H7 (cell line): ENCODE measurements at places on chromosomes 7 and 10.
A peak's percentile ranks its signal among the peaks of the same experiment; 100 is the strongest.

DNA sequence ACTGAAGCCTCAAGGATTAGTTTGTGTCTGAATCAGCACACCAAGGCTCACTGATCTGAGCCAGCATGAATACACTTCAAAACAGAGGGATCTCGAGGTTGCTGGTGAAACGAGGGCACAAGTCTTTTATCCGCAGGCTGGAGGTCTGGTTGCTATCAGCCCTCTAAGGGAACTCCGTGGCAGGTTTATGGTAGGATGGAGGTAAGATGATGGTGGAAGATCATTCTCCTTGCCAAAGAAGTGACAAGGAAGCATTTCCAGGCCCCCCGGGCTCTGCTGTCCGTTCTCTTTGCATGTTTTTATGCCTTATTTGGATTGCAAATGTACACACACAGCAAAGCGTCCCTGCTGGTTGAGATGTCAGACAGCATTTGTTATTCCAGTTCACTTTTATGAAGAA is 268.3 kb downstream of the ARHGAP12 start:
- DNase-seq = no peak

DNA sequence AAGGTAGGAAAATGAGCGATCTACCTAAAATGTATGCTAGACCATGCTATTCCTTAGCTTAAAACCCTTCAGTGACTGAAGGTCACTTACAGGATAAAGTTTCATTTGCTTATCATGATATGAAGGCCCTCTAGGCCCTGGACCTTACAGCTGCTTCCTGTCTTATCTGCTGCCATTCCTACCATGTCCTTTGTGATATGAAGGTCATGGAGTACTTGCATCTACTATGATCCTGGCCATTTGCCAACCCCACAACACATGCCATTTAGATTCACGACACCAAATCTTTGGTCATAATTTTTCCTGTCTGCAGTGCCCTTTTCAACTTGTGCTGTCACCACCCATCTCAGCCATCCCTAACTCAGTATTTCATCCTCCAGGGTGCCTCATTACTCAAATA is 181.8 kb upstream of the MDFIC start:
- DNase-seq = no peak

- no peak for DNase-seq
These were observed 26.0 kb downstream of the BNIP3 start for GRCh38 chr10:131955591-131956340.

- no peak for DNase-seq
These were observed 6.5 kb downstream of the C10orf95 start for GRCh38 chr10:102444851-102445250.

DNA sequence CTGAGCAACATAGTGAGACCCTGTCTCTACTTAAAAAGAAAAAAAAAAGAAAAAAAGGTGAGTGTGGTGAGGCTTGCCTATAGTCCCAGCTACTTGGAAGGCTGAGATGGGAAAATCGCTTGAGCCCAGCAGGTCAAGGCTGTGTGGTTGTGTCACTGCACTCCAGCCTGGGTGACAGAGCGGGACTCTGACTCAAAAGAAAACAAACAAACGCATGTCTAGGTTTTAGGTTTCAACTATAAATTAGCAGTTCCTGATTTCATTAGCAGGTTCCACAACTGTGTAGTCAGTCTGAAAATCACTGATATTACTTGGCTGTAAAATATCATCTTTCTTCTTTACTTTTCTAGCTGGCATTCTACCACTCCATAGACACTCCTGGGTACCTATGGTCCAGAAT is 155.7 kb upstream of the HGF start:
- no peak for DNase-seq

- no peak for DNase-seq
These were observed at the start of gene PTPN12 for GRCh38 chr7:77537136-77537777. Gene PTPN12 (plus strand): TSS chr7:77537295. CDS start chr7:77537547, 252 bp downstream.

DNA sequence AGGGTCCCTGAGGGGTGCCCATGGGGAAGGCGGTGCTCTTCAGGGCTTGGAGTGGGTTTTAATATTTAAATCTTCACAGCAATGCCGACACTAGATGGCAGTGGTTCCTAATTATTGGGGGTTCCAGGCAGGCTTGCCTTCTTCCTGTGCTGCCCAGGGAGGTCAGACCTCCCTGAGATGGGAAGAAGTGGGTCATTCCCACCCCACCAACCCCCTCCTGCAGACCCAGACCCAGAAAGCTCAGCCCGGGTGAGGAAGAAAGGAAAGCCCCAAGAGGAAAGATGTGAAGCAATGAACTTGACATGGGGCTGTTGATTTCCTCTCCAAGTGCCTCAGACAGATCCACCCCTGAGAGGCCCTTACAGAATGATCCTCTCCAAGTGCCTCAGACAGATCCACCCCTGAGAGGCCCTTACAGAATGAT is 85.1 kb upstream of the LANCL2 start:
- peak; percentile 83 for DNase-seq

DNA sequence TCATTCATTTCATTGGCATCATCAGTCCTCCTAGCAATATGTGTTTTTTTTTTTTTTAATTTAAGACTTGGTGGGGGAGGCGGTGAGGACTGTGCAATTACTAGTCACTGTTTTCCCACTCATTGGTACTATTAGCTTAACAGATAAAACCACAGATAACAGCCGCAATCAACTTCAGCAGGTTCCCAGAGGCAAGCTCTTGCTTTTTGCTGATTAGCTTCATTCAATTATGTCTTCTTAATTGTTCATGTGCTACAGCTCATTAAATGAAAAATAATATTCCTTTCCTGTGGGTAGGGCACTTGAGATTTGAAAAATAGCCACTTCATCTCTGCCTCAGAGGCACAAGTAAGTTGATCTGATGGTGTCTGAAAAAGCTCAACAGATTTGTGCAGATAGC is 215.5 kb downstream of the PCDH15 start:
- DNase-seq = no peak

DNA sequence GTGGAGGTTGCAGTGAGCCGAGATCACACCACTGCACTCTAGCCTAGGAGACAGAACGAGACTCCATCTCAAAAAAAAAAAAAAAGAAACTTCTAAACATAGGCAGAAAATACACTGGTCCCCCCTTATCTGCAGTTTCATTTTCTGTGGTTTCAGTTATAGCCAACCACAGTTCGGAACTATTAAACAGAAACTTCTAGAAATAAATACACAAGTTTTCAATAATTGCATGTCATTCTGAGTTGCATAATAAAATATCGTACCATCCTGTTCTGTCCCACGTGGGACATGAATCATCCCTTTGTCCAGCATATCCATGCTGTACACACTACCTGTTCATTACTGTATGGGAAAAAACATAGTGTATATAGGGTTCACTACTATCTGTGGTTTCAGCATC is 8.0 kb downstream of the XRCC2 start:
- no peak for DNase-seq

GRCh38 chr7:74173491-74173865 is 678 bp upstream of the EIF4H start:
- no peak for DNase-seq

DNA sequence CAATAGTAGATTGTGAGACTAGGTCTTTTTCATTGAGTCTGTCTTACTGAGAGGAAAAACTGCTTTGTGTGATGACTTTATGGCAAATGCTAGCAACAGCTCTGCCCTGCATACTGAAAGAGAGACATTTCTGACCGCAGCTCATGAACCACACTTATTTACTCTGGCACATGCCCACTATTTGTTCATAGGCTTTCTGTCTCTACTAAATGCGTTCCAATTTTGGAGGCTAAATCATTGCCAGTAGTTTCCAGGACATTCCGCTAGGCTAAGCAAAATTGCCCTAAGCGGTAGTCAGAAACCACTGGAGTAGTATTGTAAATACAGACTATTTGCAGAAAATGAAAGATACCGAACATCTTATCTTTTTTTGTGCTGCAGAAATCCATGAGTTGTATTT is 55.6 kb upstream of the DLX6 start:
- DNase-seq = no peak

- no peak for DNase-seq
These were observed 4.8 kb upstream of the CPXM2 start for GRCh38 chr10:123896246-123896927.

GRCh38 chr7:24026351-24026750 is 257.6 kb upstream of the NPY start:
- DNase-seq = no peak

DNA sequence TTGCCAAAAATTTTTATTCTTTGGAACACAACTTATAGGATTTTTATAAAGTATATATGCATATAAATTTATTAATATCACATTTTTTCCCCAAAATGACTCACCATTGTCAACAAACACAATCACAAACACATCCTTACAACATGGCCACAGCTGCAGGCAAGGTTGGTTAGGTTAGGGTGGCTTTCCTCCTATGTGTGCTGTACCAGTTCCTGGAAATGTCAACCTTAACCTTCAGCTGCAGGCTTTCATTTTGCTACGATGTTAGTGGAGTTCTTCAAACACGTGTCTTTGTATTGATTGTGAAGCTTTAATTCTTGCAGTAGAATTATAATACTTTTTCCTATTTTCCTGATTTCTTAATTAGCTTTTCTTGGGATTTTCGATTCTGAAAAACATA is 185.8 kb downstream of the PTEN start:
- DNase-seq = no peak

DNA sequence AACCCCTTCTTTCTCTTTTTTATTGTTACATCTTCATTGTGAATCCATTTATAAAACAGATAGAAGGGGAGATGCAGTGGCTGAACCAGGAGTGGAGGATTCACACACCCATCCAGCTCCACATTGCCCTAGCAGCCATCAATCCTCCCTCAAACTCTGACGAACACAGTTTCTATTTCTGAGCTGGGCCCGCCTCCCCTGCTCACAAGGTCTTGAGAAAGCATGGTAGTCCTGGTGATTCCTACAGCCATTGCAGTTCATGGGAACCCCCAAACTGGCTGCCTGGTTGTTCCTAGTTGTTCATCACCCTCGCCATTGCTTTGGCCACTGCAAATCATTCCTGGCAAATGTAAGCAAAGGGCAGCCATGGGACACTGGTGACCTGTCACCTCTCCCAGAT is 258.5 kb upstream of the AOAH start:
- DNase-seq = no peak

DNA sequence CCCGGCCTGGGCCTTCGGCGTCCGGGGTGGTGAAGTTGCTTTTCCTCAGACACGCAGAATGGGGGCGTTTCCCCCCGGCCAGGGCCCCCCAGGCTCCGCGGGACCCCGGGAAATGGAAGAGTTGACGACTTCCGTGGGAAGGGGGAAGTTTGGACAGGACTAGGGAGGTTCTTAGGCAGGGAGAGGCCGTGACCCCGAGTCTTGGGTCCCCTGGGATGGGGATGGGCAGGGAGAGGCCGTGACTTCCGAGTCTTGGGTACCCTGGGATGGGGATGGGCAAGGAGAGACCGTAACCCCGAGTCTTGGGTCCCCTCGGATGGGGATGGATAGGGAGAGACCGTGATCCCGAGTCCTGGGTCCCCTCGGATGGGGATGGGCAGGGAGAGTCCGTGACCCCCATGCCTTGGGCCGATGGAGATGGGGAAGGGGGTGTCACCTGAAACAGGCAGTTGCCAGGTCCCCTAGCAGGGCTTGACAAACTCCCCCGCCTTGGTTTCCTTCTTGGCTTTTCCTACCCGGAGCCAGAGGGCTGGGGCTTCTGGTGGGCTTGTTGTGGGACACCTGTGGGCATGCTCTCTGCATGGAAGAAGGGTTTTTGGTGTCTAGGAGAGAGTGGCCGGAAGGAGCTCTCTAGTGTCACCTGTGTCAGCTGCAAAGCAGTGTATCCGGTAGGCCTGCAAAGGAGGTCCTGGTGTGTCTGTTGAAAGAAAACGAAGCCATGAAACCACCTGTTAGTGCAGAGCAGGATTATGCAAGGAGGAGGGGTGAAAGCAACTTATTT is 1.1 kb downstream of the TRRAP start:
- peak; percentile 48 for DNase-seq

- no peak for DNase-seq
These were observed 348.8 kb downstream of the RNLS start for GRCh38 chr10:88234297-88234696.

- no peak for DNase-seq
These were observed 35.6 kb downstream of the ANKMY2 start for GRCh38 chr7:16609842-16610450.

- DNase-seq = peak; percentile 22
These were observed 34.9 kb downstream of the CALML3 start for GRCh38 chr10:5559642-5560141.

- DNase-seq = peak; percentile 33
These were observed 7.9 kb downstream of the NXPH1 start for GRCh38 chr7:8441106-8441965.

- DNase-seq = no peak
These were observed 129.6 kb downstream of the NPSR1 start for GRCh38 chr7:34787586-34787985.

- no peak for DNase-seq
These were observed 1.7 kb upstream of the HOXA13 start for GRCh38 chr7:27201580-27202017.

DNA sequence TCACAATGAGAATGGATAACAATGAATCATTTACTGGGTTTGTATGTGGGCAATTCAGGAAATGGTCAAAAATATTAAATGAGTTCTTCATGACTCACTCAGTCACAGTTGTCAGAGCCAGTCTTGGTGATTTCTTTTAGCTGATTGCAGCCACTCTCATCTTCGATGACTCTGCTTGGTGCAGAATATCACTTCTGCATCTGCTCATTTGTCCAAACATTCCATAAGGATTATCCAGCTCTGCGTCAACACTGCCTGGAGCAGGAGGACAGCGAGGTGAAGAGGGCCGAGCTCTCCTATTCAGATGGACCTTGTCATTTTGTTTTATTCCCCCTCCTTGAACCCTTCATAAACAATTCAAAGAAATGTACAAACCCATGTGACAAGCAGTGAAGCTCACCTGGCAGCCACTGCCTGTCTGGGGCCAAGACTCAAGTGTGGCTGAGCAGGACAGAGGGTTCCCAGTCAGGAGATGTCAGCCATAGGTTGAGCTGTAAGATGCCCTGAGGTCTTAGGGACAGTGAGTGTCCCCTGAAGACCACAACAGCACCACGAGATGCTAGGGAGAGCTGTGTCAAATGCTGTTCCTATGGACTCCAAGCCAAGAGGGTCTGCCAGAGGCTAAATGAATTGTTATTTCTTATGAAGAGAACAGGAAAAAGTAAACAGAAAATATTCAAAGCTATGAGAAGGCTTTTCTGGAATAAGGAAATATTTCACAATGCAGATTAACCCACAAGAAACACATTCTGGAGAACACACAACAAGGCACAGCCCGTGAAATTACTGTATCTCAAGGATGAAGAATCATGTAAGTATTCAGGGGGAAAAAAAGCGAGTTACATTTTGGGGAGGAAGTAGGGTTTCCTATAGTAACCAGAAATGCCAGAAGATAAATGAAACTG is 33.1 kb upstream of the EGFR start:
- DNase-seq = no peak

DNA sequence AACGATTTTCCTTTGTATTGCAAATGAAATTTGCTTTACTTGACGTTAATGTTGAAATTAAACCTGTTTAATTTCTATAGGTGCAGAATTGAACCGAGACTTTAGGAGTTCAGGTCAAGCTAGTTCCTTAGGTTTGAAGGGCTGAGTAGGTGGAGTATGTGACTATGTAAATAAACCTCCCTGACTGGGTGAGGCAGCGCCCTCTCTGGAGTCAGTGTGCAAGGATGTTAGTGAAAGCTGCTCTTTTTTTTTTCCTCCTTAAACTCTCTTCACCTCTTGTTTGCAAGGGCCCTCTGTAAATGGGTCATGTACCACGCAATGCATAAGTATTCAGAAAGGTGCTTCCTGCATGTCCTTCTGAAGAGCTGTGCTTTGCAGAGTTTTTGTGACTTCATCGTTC is 33.8 kb downstream of the GALNT17 start:
- peak; percentile 44 for DNase-seq
